OCI-LY7 (cell line): ENCODE measurements at places on chromosomes 12 and 14. TPM values are rescaled to one million over a fixed set of nuclear protein-coding genes. Genes with fewer than 3 reads are reported as not detected.

GRCh38 chr14:61467296-61467695 lies 145.9 kb downstream of the PRKCH start:
- DNase-seq, result no peak

DNA sequence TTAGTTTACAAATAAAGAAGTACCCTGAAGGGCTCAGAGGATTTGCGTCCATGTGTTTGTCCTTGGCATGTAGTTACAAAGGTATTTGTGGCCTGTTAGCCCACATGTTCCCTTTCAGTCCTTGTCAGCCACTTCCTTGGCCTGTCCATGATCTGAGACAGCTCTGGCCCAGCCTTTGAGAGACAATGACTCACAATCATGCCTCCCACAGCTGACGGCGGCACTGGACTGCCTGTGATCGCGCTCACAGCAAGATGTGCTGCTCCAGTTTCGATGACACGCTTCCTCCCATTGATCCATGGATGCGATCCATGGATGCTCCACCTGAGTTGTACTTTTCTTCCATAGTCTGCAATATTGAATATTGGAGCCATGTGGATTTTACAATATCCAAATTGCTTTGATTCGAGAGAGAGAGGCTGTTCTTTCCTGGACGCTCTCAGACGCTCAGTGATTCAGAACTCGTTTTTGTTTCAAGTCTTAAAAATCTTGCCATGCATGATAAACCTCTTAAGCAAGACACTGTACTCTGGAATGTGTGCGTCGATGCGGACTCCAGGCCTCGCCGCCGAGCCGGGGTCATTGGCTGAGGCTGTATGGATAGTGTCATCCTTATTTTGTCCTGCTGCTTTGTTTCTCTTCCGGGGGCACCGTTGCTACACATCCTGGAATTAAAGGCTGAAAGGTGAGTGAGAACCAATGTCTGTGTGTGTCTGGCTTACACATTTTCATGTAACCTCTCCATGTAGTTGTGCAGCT lies 220.1 kb downstream of the GLT1D1 start:
- no peak for DNase-seq

DNA sequence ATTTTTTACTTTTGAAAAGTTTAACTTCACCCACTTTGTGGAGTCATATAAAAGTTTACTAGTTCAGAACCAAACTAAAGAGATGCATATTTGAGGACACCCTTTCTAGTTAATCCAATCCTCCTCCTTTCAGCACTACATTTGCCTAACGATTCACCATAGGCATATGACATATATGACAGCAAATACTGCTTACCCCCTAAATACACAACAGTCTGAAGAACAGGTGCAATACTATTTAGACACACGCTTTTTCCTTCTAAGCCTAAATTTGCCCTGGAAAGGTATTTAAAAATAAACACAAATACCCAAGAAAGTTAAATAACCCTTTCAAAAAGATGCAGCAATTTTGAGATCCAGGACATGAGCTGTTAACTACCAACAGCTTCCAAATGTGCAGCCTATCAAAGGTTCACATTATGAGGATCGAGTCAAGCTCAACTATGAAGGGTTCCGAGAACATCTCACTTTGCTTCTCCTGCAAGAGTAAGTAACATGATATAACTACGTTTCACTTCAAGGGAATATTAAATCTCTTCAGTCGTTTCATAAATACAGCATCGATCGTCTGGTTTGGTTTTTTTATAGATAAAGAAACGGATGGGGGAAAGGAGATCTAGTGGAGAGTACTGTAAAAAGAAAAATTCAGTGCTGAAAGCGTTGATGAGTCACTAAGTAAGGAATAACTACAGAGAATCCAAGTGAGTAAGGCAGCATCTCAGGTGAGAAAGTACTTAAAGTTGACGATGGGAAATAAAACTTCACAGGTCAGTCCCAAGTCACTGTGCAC lies 677 bp upstream of the AP4S1 start:
- DNase-seq, result peak; percentile 14

GRCh38 chr12:103495469-103496456 lies at the start of gene C12orf42:
Gene C12orf42 (minus strand): TSS chr12:103495968. CDS start chr12:103478426, 17,542 bp downstream.
- DNase-seq, result no peak

GRCh38 chr14:76891391-76891790 lies 65.2 kb downstream of the LRRC74A start:
- no peak for DNase-seq

Gene DCN
- total RNA-seq, result not detected in 2 replicates

DNA sequence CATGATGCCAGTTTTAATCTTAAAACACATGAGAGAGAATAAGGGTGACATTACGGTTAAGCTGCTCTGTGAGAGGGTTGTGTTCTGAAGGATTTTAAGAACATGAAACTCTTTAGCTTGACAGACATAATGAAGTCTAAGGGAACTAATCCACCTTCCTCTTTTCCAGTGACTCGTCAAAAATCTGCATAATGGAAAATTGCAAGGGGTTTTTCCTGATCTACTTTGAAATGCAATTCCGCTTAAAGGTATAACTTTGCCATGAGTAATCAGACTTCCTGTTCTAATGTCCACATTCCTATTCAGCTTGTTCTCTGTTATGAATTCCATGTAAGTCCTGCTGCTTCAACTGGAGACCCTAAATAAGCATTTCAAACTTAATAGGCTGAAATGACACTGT lies at the start of gene ZNF705A:
Gene ZNF705A (plus strand): TSS at position 171 of the 400 bp plus-strand sequence. CDS start 15,611 bp downstream, outside the sequence.
- no peak for DNase-seq

- no peak for DNase-seq
These were observed 446.8 kb downstream of the AEBP2 start for GRCh38 chr12:19886065-19886464.

DNA sequence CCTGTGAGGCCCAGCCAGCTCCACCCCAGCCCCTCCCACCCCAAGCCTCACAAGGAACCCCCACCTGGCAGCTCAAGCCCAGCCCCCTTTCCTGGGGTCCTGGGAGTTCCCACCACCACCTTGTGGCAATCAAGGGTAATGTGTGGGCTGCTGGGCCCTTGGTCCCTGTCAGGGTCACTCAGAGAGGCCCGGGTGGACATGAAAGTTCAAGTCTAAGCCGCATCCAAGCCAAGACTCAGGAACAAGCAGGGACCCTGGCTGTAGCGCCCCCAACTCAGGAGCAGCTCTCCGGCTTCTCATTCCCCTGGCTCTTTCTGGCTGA lies 106.4 kb upstream of the C14orf180 start:
- DNase-seq, result no peak

Gene DIO2
- total RNA-seq, result 0.23 TPM in 1 of 2 replicates, not detected in the other

- DNase-seq, result no peak
These were observed 1.0 kb upstream of the VRTN start for GRCh38 chr14:74347097-74347794.

Gene CLEC14A
- not detected in 2 replicates for total RNA-seq

- DNase-seq, result no peak
These were observed 50.6 kb downstream of the WDHD1 start for GRCh38 chr14:54976316-54976715.

GRCh38 chr12:53652366-53652765 lies 23.5 kb downstream of the ATP5MC2 start:
- DNase-seq, result no peak
